Caco-2 (cell line): ENCODE measurements at places on chromosomes 16 and 17. TPM values are rescaled to one million over a fixed set of nuclear protein-coding genes. Genes with fewer than 3 reads are reported as not detected.
A peak's percentile ranks its signal among the peaks of the same experiment; 100 is the strongest.

GRCh38 chr16:11315510-11315909 is 29.7 kb upstream of the RMI2 start:
- H3K27me3 ChIP-seq = no peaks in the 10 kb centered on the region
- no peak overlapping the region for H3K4me3 ChIP-seq
- DNase-seq = peak; percentile 38
- H3K27ac ChIP-seq = peak overlapping the region; percentile 61
- H3K4me1 ChIP-seq = peaks cover 42% of the 10 kb centered on the region
- H3K36me3 ChIP-seq = no peaks in the 10 kb centered on the region

- H3K27me3 ChIP-seq = no peaks in the 10 kb centered on the region
- H3K4me3 ChIP-seq = no peak overlapping the region
- H3K27ac ChIP-seq = no peak overlapping the region
- H3K4me1 ChIP-seq = no peaks in the 10 kb centered on the region
- no peak for DNase-seq
These were observed 26.8 kb downstream of the DRC3 start for GRCh38 chr17:17999364-18000029.

GRCh38 chr16:727291-727977 is 528 bp downstream of the HAGHL start:
- peak overlapping the region; percentile 65 for H3K4me3 ChIP-seq
- peaks cover 3% of the 10 kb centered on the region; the same call in 1 of the 2 replicates for H3K4me1 ChIP-seq
- no peaks in the 10 kb centered on the region for H3K27me3 ChIP-seq
- DNase-seq = no peak
- no peak overlapping the region for H3K27ac ChIP-seq
- H3K36me3 ChIP-seq = no peaks in the 10 kb centered on the region

DNA sequence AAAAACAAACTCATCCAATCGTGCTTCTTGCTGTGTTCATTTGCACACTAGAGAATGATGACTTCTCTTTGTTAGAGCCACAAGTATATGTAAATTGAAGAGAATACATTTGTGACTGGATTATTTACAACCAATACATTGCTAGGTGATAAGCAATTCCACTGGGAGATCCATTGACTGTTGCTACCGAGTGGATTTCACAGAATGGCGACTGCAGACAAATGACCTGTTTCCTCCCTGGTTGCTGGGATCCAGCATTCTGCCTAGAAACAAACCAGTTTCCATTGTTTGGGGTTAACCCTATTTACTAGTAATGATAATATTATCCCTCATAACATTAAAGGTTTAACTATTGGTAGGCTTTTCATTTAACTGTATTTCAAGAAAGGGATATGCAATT is 36.9 kb upstream of the CPHXL start:
- no peaks in the 10 kb centered on the region for H3K27me3 ChIP-seq
- H3K36me3 ChIP-seq = no peaks in the 10 kb centered on the region
- no peaks in the 10 kb centered on the region for H3K4me1 ChIP-seq
- no peak overlapping the region for H3K27ac ChIP-seq

GRCh38 chr17:13727441-13728171 is 125.9 kb upstream of the HS3ST3A1 start:
- no peak overlapping the region for H3K27ac ChIP-seq
- no peak for DNase-seq
- H3K27me3 ChIP-seq = no peaks in the 10 kb centered on the region
- H3K36me3 ChIP-seq = no peaks in the 10 kb centered on the region
- H3K4me3 ChIP-seq = no peak overlapping the region

- no peak overlapping the region for H3K4me3 ChIP-seq
- peaks cover 3% of the 10 kb centered on the region; the same call in 1 of the 2 replicates for H3K27me3 ChIP-seq
- H3K27ac ChIP-seq = no peak overlapping the region
- DNase-seq = no peak
These were observed 1.0 kb upstream of the NLRC5 start for GRCh38 chr16:56988161-56988947.

- peak overlapping the region; percentile 88 for H3K27ac ChIP-seq
- peaks cover 13% of the 10 kb centered on the region for H3K4me1 ChIP-seq
- no peak for DNase-seq
- H3K4me3 ChIP-seq = peak overlapping the region; percentile 55
- peaks cover 5% of the 10 kb centered on the region for H3K36me3 ChIP-seq
These were observed 1.0 kb downstream of the KAT8 start for GRCh38 chr16:31118223-31119155.

DNA sequence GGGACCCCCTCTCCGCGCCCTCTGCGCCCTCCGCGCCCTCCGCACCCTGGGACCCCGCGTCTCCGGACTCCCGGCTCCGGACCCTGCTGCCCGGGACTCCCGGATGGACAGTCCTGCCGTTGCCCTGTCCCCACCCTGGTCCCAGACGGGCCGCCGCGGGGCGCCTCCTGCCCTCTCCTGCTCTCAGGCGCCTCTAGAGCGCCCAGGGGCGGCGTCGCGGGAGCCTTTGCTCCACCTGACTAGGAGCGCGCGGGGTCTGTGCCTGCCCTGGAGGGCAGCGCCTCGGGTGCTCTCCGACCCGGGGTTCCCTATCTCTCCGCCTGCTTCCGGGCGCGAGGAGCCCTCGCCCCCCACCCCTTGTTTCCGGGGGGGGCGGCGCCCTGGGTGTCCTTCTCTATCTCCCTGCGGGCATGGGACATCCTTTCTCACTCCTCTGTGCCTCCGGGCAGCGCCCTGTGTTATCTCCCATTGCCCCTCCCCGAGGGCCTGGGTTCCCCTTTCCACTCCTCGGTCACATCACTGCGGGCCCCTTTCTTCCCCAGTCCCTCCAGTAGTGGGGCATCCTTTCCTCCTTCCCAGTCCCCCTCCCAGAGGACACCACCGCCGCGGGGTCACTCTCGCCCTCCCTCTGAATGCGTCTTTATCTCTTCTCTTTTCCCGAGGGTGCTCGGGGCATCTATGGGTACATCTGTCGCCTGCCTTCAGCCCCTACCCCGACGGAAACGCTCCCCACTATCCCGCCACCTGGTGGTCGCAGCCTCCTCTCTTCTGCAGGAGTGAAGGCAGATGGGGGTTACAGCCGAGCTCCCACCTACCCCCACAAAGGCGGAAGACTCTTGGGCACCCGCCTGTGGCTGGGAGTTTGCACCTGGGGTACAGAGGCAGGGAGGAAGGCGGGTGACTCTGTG is 875 bp downstream of the PRKCB start:
- H3K27ac ChIP-seq = no peak overlapping the region
- no peaks in the 10 kb centered on the region for H3K4me1 ChIP-seq
- no peaks in the 10 kb centered on the region for H3K27me3 ChIP-seq

GRCh38 chr17:44759086-44759915 is 513 bp downstream of the ADAM11 start:
- H3K36me3 ChIP-seq = no peaks in the 10 kb centered on the region
- no peak for DNase-seq
- no peaks in the 10 kb centered on the region for H3K27me3 ChIP-seq
- no peak overlapping the region for H3K27ac ChIP-seq

GRCh38 chr16:58628845-58629732 is 537 bp downstream of the CNOT1 start:
- peaks cover 1% of the 10 kb centered on the region for H3K4me1 ChIP-seq
- H3K27me3 ChIP-seq = no peaks in the 10 kb centered on the region
- H3K27ac ChIP-seq = peak overlapping the region; percentile 99
- peak; percentile 70 for DNase-seq
- peak overlapping the region; percentile 87 for H3K4me3 ChIP-seq

DNA sequence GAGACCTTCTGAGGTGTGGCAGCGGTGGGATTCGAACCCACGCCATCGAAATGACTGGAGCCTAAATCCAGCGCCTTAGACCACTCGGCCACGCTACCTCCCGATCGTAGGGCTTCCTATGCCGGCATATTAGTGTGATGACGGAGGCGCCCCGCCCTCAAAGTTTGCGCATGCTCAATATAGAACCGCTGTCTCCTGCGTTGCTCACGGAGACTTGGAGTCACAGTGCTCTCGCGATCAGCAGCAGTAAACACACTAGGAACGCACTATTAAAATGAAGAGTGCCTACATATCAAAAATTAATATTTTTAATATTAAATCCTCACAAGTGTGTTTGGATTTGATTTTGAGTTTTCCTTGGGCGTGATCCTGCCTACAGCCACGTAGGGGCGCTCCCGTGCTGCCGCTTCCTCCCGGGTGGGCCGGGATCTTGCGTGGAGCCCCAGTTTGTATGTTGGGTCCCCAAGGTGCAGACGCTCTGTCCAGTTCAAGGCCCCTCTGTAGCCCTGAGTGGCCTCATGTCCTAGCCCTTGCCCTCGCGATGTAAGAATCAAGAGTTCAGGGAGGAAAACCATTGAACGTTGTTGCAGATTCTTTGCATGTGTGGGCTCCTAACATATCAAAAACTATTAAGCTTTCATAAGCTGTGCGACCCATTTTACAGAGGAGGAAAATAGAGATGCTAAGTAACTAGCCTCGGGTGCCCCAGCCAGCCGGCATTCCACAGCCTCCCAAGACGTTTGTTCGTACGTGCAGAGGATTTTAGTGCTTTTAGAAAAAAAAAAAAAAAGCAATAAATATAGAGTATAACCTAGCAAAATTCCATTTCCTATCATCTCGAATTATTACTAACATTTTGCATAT is 10.2 kb upstream of the EEF2K start:
- no peaks in the 10 kb centered on the region for H3K27me3 ChIP-seq
- H3K4me3 ChIP-seq = peak overlapping the region; percentile 60
- DNase-seq = peak; percentile 91
- peaks cover 8% of the 10 kb centered on the region; the same call in 1 of the 2 replicates for H3K4me1 ChIP-seq

- H3K27ac ChIP-seq = no peak overlapping the region
- H3K4me3 ChIP-seq = no peak overlapping the region
- DNase-seq = no peak
- H3K36me3 ChIP-seq = no peaks in the 10 kb centered on the region
- peaks cover 23% of the 10 kb centered on the region for H3K4me1 ChIP-seq
These were observed 3.1 kb downstream of the TEX2 start for GRCh38 chr17:64259922-64260321.

DNA sequence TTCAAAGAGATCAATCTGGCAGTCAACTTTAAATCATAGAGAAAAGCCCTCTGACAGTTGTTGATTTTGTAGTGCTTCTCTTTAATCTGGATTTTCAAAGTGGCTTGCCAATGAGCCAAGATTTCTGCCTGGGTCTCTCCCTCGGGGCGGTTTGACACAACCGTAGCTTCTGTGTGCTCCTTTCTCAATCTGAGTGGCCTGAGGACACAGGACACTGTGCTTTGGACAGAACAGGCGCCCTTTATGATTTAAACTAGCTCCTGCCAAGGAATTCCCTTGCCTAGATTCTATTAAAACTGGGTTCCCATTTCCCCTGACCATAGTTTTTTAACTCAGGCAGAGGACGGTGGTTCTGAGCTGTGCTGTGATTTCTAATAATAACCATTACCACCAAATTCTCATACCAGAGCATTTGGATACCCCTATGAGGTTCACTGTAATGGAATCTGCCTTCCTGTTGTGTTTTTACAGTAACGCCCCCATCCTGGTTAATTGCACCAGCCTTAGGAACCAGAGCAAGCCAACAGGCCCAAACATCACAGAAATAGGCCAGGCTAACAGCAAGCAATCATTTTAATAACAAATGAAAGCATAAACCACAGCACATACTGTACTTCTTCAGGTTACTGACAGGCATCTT is 4.0 kb downstream of the ZFHX3 start:
- no peaks in the 10 kb centered on the region for H3K27me3 ChIP-seq
- peaks cover 66% of the 10 kb centered on the region for H3K4me1 ChIP-seq
- H3K36me3 ChIP-seq = no peaks in the 10 kb centered on the region
- peak overlapping the region; percentile 10 for H3K27ac ChIP-seq

GRCh38 chr17:37447641-37448040 is 41.0 kb downstream of the TADA2A start:
- H3K27me3 ChIP-seq = no peaks in the 10 kb centered on the region
- H3K27ac ChIP-seq = no peak overlapping the region
- no peak for DNase-seq
- no peak overlapping the region for H3K4me3 ChIP-seq
- H3K4me1 ChIP-seq = peaks cover 11% of the 10 kb centered on the region

- no peak within 1 kb of the TSS for H3K4me3 ChIP-seq
- no peak for DNase-seq
- no peak within 1 kb of the TSS for H3K27ac ChIP-seq
These were observed at the start of gene TNFSF12 for GRCh38 chr17:7548585-7549400. TSS of gene TNFSF12 (plus strand) at chr17:7549058. CDS start at chr17:7549154, 96 bp downstream.

DNA sequence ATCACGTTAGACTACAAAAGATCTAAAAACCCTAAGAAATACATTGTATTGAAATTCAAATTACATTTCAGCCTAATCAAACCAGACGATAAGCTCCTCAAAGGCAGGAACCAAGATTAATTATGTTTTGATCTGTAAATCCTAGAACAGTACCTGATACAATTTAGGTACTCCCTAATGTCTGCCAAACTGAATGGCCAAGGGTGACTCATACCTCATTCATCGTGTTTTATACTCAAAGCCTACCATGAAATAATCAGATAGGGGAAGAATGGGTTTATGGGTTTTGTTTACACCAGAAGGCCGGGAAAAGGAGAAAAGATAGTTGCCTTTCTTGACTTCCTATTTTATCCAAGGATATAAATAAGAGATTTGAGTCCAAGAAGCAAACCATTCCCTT is 19.3 kb downstream of the MMD start:
- H3K36me3 ChIP-seq = peaks cover 4% of the 10 kb centered on the region
- H3K27me3 ChIP-seq = no peaks in the 10 kb centered on the region
- H3K27ac ChIP-seq = no peak overlapping the region
- no peak for DNase-seq

DNA sequence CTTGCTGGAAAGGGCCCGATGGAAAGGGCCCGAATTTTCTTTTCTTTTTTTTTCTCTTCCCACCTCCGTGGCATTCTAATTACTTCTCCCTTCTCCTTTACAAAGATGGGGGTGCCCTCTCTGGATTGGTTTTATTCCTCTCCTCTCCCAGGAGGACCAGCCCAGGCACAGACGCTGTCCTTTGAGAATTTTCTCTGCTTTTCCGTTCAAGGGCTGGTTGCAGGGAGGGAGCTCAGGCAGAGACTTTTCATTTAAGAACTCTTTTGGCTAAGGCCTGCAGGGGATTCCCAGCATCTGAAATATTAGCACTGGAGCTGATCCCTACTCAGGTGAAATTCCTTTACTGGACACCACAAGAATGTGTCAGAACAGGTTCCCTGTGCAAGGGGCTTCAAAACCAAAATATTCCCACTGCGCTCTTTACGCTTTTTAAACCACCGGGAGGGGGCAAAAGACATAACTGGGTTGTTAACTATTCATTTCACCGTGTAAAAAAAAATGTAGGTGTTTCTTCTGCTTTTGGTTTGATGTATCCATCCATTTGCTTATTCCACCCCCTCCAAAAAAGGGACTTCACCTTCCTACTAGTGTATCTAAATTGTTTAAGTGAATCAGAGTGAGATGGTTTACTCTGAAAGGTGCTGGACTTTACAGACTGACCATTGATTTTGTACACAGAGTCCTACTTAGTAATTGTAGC is 1.4 kb downstream of the NFAT5 start:
- H3K36me3 ChIP-seq = no peaks in the 10 kb centered on the region
- peak; percentile 66 for DNase-seq
- H3K4me3 ChIP-seq = peak overlapping the region; percentile 89

GRCh38 chr16:88678224-88678979 is 7.9 kb downstream of the SNAI3 start:
- no peaks in the 10 kb centered on the region for H3K4me1 ChIP-seq
- no peak for DNase-seq
- H3K27ac ChIP-seq = no peak overlapping the region
- H3K36me3 ChIP-seq = no peaks in the 10 kb centered on the region

GRCh38 chr17:31918701-31919128 is 17.2 kb upstream of the UTP6 start:
- H3K36me3 ChIP-seq = no peaks in the 10 kb centered on the region
- no peak overlapping the region for H3K4me3 ChIP-seq
- no peak overlapping the region for H3K27ac ChIP-seq
- H3K4me1 ChIP-seq = peaks cover 12% of the 10 kb centered on the region; the same call in 1 of the 2 replicates

- no peak overlapping the region for H3K27ac ChIP-seq
These were observed 295.7 kb upstream of the TNRC6C start for GRCh38 chr17:77662833-77663232.

The DPEP1 gene
- total RNA-seq = 7.8 and 8.1 TPM in 2 replicates

The BCAR1 gene
- 94.0 and 95.5 TPM in 2 replicates for total RNA-seq

The SOX8 gene
- total RNA-seq = 0.86 and 1.2 TPM in 2 replicates

The NPIPB13 gene
- total RNA-seq = 6.7 and 7.8 TPM in 2 replicates

The PDXDC1 gene
- 139 and 149 TPM in 2 replicates for total RNA-seq

The SLC5A11 gene
- 0.77 and 0.95 TPM in 2 replicates for total RNA-seq

The SLC7A5 gene
- total RNA-seq = 495 and 534 TPM in 2 replicates

The RAP1GAP2 gene
- total RNA-seq = 45.3 and 46.7 TPM in 2 replicates

The PITPNM3 gene
- 0.32 and 0.50 TPM in 2 replicates for total RNA-seq

The HS3ST3B1 gene
- total RNA-seq = 1.8 and 1.9 TPM in 2 replicates
